Kidney (tissue), 22 donors: ENCODE measurements at places on chromosomes 4 and X.

DNA sequence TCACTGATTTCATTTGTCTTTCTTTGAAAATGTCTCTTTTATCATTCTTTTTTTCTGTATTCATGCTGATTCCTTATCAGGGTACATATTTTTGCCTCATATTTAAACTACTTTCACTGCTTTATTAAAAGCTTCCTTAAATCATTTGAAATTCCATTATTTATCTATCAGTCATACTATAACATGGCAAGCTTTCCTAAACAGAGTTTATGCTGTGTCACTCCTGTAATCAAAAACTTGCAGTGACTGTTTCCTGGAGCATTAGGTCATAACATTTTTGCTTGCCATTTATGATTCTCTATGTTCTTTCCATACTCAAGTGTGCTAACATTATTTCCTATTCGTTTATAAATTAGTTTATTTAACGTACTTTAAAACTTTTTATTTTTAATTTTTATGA, 203.7 kb downstream of the BMPR1B start:
- no peak overlapping the region for H3K27ac ChIP-seq
- no peak for DNase-seq
- H3K4me1 ChIP-seq: no peaks in the 10 kb centered on the region
- H3K27me3 ChIP-seq: no peaks in the 10 kb centered on the region
- H3K36me3 ChIP-seq: no peaks in the 10 kb centered on the region

GRCh38 chr4:20252656-20253282, 1.1 kb downstream of the SLIT2 start:
- no peaks in the 10 kb centered on the region for H3K4me1 ChIP-seq
- no peaks in the 10 kb centered on the region for H3K27me3 ChIP-seq
- H3K36me3 ChIP-seq: no peaks in the 10 kb centered on the region
- DNase-seq: peak; percentile 82

- no peaks in the 10 kb centered on the region for H3K27me3 ChIP-seq
- DNase-seq: no peak
- H3K4me1 ChIP-seq: no peaks in the 10 kb centered on the region
These were observed 42.8 kb downstream of the ZNF81 start for GRCh38 chrX:47879463-47879862.

DNA sequence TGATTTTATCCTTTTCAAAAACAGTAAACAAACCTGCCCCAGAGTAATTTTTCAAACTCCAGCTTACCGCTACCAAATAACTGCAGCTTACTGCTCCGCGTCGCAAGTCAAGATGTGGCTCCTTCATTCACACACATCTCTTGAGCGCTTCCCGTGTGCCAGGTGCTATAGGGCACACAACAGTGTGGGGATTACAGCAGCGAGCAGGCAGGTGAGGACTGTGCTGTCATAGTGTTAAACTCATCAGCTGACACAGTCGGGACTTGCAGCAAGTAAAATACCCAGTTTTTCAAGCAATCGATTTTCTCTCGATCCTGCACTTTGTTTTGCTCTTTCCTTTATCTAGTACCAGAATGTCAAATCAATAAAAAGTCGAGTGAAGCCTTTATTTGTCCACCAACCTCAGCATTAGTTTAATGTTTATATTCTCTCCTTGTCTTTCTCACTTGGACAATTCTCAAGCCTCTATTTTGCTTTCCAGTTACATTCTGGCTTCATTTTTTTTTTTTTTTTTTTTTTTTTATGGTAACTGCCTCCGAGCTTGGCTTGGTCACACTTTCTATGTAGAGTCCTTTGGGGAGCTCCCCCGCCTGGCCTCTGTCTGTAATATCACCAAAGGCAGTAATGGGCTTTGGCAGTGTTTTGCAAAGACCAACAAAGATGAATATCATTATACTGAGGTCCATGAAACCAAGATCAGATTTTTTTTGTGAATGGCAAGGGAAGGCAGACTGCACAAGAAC, 8.3 kb upstream of the ASB5 start:
- H3K36me3 ChIP-seq: no peaks in the 10 kb centered on the region
- no peaks in the 10 kb centered on the region for H3K4me1 ChIP-seq
- peak; percentile 57 for DNase-seq
- no peak overlapping the region for H3K27ac ChIP-seq

DNA sequence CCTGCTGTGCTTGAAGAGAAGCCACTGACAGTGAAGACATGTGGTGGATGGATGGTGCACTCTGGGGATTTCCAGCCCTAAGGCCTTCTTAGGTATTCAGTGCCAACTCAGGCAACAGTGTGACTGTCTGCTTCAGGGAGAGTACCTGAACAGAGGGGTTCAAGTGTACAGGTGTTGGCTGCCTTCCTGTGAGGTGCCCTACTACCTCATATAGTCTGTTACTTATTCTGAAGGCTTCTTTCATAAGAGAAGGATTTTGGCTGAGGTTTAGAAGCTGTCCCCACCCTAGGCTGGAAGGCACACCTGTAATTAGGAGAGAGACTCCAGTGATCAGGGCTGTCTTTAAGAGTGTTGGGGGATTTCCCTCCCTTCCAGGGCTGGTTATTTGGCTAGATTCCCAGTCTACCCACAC, 1.8 kb downstream of the FTHL17 start:
- H3K27me3 ChIP-seq: no peaks in the 10 kb centered on the region
- no peak overlapping the region for H3K27ac ChIP-seq
- no peak overlapping the region for H3K4me3 ChIP-seq

DNA sequence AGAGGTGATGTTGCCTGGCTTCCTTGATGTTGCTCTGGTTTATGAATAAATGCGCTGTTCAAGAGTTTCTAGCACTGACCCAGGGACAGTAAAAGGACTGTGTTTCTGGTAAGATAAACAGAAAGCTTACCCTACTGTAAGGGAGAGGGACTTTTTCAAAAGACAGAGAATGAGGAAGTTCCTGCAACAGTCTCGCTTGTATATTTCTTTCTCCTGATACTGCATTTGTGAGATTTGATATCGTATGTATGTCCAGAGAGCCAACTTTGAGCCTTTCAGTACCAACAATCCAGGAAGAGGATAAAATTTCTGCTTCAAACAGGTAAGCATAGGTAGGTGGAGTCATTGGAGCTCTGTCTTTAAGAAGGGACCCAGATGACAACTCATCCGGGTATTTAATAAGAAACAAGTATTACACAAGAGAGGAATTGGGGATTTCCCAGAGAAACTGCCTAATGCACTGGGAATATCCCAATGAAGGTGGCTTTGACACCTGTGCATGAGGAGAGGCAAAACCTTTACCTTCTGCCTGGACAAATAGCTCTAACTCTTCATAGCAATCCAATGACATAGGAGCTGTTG, 773 bp downstream of the DAPP1 start:
- H3K4me1 ChIP-seq: no peaks in the 10 kb centered on the region
- no peak overlapping the region for H3K27ac ChIP-seq
- H3K36me3 ChIP-seq: no peaks in the 10 kb centered on the region
